Karpas-422 (cell line): ENCODE measurements at places on chromosomes 4 and X. TPM values are rescaled to one million over a fixed set of nuclear protein-coding genes. Genes with fewer than 3 reads are reported as not detected.

DNA sequence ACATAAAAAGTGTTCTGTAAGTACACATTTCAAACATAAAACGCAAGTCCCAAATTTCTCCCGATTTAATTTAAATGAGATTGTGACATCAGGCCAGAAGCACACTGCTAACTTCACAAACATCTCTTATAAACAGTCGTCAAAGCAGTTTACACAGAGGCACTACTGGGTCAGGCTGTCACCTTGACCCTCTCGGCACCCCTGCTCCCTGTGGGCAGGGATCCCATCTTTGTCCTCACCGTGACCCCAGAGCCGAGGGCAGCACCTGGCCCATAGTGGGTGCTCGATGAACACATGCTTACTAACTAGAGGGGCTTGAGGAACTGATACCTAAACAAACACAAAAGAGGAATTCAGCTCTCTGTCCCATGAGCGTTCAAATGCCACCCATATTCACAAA is 22.2 kb downstream of the QDPR start:
- DNase-seq: no peak

GRCh38 chr4:104728380-104729122 is 233.9 kb upstream of the CXXC4 start:
- DNase-seq: no peak

DNA sequence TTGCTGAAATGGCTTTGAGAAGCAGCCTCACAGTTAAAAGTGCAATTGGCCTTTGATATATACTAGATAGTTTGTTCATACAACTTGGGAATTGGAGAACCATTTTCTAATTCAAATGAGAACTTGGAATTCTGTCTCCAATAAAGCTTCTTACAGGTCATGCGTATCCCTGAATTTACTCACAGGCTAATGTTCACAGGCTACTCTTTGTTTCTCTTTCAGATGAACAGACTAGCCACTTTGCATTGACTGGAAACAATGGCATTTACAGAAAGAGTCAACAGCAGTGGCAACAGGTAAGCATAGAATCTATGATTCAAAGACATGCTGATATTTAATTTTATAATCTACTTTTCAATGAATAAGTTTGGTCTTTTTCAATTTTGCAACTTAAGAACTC is 13.5 kb downstream of the AFF1 start:
- DNase-seq: no peak

- DNase-seq: no peak
These were observed 4.4 kb upstream of the FAT1 start for GRCh38 chr4:186727977-186728519.

GRCh38 chr4:62450740-62451139 is 1250.6 kb downstream of the ADGRL3 start:
- no peak for DNase-seq

STAP1 gene
- 47.5 and 80.8 TPM in 2 replicates for total RNA-seq

DNA sequence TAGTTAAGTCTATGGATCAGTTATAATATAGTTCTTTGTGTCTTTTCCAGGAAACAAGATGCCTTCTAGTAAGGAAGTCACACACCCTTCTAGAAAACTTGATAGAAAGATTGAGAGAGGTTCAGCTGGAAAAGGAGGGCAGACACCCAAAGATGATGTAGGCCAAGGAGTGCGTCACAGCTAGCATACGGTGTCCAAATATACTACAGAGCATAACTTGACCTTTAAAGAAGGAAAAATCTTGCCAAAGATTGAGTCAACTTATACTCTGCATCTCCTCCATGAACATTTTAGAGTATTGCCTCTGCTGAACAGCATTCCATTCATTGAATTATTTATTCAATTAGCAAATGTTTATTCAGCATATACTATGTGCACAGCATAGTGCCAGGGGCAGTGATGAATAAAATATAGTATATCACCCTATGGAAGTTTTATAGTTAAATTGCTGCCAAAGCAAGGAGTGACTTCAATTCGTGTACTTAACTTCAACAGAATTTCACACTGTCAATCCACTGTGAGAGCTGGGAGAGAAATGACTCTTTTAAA is 51.9 kb upstream of the SLC6A14 start:
- no peak for DNase-seq

SSX4B gene
- total RNA-seq: not detected in 2 replicates

GRCh38 chr4:171561419-171561818 is 251.8 kb upstream of the GALNTL6 start:
- DNase-seq: no peak

GPR173 gene
- total RNA-seq: 0.36 and 0.71 TPM in 2 replicates

BRS3 gene
- total RNA-seq: not detected in 2 replicates

FGFRL1 gene
- total RNA-seq: 0.76 TPM in 1 of 2 replicates, not detected in the other

PI4K2B gene
- 21.5 and 38.4 TPM in 2 replicates for total RNA-seq

GRCh38 chrX:1086444-1087409 is 125.7 kb downstream of the CRLF2 start:
- DNase-seq: no peak

KIAA1210 gene
- 0.87 and 1.2 TPM in 2 replicates for total RNA-seq

DNA sequence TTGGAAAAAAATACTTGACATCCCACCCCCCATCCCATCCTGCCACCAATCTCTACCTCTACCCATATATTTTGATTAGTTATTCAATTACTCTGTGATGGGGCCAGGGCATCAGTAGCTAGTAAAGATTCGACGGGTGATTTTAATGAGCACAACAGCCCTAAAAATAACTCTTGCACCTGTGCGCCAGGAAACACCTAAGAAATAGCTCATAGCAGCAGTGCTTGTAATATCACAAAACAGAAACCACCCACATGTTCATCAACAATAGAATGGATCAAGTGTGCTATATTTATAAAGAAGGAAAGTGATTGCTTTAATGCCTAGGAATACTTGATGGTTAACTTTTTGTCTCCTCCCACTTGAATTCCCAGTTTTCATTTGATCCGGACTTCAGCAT is 225.6 kb upstream of the LCORL start:
- DNase-seq: no peak

DNA sequence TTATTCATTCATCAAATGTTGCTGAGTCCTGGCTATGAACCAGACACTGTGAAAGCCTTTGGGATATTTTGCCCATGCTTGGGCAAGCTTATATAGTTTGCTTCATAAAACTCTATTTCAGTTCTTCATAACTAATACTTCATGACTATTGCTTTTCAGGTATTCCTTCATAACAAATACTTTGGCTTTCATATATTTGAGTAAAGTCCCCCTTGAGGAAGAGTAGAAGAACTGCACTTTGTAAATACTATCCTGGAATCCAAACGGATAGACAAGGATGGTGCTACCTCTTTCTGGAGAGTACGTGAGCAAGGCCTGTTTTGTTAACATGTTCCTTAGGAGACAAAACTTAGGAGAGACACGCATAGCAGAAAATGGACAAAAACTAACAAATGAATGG is 1.7 kb upstream of the AFP start:
- DNase-seq: peak; percentile 56

MAP9 gene
- 16.1 and 57.4 TPM in 2 replicates for total RNA-seq

- no peak for DNase-seq
These were observed 106.2 kb upstream of the RAPGEF2 start for GRCh38 chr4:158996669-158997074.

DNA sequence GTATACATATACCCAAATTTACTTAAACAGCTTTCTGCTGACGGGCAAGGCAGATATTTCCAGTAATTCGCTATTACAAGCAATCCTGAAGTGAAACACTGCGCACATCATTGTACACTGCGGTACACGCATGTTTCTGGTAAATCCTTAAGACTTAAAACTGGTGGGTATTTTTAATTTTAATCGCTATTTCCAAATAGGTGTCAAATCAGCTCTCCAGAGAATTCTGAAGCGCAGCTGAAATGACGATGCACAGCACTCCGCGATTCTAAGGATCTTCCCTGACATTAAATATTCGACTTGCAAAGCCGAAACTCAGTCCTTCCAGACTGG is 361 bp downstream of the TMEM128 start:
- DNase-seq: no peak

- no peak for DNase-seq
These were observed 72.9 kb upstream of the SPIN4 start for GRCh38 chrX:63424063-63424462.

DNA sequence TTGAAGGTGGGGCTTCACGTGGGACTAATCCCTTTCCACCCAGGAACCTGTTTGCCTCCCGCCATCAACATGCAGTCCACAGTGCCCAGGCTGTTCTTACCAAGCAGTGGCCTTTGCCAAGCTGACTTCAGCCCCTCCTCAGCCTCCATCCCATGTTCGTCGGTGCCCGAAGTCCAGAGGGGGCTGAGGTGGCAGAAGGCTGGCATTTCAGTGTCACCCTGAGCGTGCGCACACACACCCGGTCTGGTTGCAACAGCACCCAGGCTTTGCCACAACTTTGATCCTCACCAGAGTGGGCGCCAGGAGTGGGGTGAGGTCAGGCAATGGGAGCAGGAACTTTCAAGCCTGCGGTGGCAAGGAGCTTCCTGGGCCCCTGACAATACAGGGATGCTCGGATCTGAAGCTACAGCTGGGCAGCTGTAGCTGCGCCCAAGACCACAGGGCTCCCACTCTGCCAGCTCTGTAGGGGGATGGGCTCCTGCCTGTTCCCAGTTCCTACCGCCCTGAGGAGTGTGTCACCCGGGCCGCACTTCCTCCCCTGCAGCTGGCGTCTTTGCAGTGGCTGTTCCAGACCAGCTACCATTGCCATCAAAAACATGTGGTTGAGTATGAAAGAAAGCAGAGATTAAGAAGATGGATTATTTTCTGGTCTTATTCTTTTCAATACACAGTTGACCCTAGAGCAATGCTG is 428.0 kb downstream of the EPHA5 start:
- DNase-seq: no peak

SOD3 gene
- not detected in 2 replicates for total RNA-seq

S100G gene
- total RNA-seq: not detected in 2 replicates

HSD17B13 gene
- total RNA-seq: 0.56 TPM in 1 of 2 replicates, not detected in the other

GRCh38 chr4:66556651-66557278 is 886.5 kb upstream of the EPHA5 start:
- DNase-seq: no peak

GRCh38 chr4:19195696-19196095 is 1056.0 kb upstream of the SLIT2 start:
- no peak for DNase-seq

GRCh38 chr4:55948726-55949481 is at the start of gene CEP135:
Gene CEP135, plus strand, starts transcription at chr4:55948945. Its CDS starts 3,186 bp downstream, at chr4:55952131.
- peak; percentile 97 for DNase-seq

DNA sequence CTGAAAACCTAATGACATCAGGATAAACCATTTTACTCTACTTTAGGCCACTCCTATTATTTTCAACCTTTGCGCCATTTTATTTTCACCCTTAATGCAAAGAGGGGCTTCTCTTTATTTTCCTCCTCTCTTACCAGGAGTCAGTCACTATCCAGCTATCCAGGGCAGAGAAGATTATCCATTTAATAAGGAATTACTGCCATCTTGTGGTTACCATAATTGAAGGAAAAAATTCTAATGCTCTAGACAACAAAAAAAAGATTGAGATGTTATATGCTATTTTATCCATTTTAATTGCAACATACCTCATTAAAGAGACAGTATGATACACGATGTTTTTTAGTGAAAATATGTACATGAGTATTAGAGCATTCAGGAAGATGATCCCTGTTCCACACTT is 514.5 kb upstream of the FAM241A start:
- no peak for DNase-seq

PIM2 gene
- total RNA-seq: 23.1 and 33.8 TPM in 2 replicates

DNA sequence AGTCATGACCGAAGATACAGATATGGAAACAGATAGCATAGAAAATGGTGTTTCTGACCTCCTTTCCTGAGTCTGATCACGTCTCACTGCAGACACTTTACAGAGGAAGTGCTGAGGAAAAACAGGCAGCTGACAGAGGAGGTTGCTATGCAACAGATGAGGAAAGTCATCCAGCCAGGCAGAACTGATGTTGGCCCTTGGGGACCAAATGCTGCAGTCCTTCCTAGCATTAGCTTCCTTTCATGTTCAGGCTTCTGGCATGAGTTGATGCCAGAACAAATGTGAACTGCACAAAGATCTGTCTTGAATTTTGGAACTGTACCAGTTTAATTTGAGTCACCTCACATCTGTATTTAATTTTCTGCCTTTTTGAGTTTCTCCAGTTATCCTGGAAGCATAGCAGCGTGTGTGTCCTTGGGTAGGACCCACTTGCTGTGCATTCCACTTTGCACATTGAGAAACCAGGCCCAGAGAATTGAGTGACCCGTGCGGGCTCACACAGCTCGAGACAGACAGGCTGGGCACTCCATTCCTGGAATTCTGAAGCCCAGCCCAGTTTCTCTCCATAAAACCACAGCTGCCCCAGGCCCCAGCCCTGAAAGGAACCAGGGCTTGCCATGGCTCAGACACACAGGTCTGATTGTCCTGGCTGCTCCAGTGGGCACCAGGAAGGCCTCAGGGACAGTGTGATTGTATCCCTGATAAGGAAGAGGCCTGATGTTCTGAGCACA is 1.4 kb upstream of the MAGED1 start:
- DNase-seq: peak; percentile 86

TRO gene
- not detected in 2 replicates for total RNA-seq

PCDH19 gene
- not detected in 2 replicates for total RNA-seq

DNA sequence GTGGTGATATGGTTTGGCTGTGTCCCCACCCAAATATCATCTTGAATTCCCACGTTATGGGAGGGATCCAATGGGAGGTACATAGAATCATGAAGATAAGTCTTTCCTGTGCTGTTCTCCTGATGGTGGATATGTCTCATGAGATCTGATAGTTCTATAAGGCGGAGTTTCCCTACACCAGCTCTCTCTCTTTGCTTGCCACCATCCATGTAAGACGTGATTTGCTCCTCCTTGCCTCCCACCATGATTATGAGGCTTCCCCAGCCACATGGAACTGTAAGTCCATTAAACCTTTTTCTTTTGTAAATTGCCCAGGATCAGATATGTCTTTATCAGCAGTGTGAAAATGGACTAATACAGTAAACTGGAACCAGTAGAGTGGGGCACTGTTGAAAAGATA is 39.5 kb downstream of the HSD17B13 start:
- no peak for DNase-seq

DNA sequence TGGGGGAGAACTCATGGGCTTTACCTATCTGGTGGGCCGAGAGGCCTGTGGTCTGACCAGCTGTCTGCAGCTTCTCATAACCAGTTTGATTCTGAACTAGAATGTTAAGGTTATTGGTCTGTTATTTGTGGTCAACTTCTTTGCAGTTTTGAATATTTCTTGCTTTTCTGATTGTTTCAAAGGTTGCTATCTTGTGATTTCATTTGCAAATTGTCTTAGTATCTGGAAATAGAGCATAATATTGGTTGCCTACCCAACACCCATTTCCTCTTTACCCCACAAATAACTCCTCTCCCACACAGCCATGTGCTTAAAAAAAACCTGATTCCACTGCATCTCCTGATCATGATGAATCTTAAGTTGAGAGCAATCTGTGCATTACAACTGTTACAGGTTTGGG is 39.1 kb upstream of the BMP2K start:
- no peak for DNase-seq

GRCh38 chrX:135304741-135305140 is 4.5 kb upstream of the ETDC start:
- no peak for DNase-seq

DNA sequence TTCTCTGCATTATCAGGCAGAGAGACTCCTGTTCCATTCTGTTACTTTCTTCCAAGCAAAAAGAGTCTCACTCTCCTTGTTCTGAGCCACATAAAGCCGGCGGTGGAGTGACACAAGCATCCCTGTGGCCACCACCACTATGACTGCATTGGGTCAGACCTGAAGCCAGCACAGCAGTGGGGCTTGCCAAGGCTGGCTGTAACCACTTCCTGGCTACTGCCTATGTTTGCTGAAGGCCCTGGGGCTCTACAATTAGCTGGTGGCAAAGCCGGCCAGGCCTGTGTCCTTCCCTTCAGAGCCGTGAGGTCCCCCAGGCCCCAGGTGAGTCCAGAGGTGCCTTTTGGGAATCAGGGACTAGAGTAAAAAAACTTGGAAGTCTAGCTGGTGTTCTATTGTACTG is 31.8 kb downstream of the PLAC8 start:
- DNase-seq: no peak
